Right ventricle myocardium inferior (tissue), 1 donor: ENCODE measurements at places on chromosomes 5 and 9.

DNA sequence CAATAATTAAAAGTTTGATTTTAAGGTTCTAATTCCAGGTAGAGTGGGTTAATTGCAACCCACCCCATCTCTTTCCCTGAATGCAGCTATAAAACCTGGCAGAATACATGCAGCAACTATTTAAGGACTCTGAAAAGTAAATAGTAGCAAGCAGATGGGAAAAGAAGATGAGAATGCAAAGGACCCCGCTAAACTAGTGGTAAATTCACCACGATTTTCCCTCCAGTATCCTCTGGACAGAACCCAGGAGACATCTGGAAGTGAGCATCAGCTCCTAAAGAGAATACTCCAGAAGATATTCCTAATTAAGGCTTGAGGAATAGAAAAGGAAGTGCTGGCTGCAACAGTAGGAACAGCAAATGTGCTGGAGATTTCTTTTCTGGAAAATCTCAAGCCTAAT, 170.9 kb downstream of the FRMD3 start:
- DNase-seq = no peak

- DNase-seq = no peak
Observed at GRCh38 chr5:136816327-136816726, 451.0 kb upstream of the TRPC7 start.

- no peak for DNase-seq
Observed at GRCh38 chr5:172743112-172743959, 27.7 kb downstream of the DUSP1 start.

GRCh38 chr5:142696379-142696778, 10.5 kb upstream of the FGF1 start:
- DNase-seq = peak; percentile 9

- DNase-seq = no peak
Observed at GRCh38 chr5:170511551-170512258, 7.9 kb downstream of the KCNIP1 start.

- DNase-seq = no peak
Observed at GRCh38 chr5:171771856-171772255, 13.8 kb upstream of the SMIM23 start.

DNA sequence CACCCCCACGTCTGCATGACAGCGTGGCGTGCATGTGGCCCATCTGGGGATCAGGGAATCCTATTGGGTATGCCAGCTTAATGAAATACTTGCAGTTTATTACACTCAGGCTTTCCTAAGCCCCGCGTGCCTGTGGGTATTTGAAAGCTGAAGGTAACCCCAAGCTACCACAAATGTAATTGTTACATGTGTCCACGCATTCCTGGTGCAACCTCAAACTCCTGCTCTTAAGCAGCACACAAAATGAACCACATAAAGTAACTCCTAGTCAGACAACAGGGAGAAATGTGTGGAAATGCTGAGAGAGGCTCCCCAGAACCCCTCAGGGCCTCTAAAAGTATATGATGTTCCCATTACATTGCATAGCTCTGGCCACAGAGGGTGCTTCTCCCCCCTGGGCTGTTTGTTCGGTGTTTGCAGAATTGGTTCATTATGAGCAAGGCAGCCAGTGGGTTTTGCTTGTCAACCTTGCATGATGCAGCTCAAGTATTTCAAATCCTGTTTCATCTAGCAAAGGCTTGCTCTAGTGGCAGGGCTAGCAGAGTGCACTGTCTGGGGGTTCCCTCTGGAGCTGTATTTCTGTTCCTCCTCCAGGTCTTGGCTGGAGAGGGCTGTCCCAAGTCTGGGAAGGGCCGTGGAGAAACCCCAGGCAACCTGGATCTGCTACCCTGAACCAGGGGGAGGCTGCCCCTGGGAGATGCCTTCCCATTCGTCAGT, 1.8 kb upstream of the DCANP1 start:
- no peak for DNase-seq

DNA sequence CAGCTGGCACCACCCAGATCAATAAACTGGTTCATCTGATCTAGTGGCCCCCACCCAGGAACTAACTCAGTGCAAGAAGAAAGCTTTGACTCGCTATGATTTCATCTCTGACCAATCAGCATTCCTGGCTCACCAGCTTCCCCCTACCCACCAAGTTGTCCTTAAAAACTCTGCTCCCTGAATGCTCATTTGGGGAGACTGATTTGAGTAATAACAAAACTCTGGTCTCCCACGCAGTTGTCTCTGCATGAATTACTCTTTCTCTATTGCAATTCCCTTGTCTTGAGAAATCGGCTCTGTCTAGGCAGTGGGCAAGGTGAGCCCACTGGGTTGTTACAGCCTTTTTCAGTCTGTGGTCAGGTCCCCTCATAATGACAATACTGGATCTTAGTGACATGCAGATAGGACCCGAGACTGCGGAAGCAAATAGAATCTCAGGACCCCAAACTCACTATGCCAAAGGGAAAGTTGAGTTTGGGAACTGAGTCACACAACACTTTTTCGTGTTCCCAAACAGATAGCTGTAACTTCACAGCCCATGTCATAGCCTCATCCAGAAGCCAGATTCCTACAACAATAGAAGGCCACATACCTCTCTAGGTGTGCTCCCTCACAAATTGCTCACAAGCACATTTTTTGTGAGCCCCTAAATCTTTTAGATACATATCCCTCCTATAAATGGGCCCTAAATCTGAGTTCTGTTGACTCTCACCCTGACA, 175.2 kb upstream of the RAI14 start:
- DNase-seq = no peak

DNA sequence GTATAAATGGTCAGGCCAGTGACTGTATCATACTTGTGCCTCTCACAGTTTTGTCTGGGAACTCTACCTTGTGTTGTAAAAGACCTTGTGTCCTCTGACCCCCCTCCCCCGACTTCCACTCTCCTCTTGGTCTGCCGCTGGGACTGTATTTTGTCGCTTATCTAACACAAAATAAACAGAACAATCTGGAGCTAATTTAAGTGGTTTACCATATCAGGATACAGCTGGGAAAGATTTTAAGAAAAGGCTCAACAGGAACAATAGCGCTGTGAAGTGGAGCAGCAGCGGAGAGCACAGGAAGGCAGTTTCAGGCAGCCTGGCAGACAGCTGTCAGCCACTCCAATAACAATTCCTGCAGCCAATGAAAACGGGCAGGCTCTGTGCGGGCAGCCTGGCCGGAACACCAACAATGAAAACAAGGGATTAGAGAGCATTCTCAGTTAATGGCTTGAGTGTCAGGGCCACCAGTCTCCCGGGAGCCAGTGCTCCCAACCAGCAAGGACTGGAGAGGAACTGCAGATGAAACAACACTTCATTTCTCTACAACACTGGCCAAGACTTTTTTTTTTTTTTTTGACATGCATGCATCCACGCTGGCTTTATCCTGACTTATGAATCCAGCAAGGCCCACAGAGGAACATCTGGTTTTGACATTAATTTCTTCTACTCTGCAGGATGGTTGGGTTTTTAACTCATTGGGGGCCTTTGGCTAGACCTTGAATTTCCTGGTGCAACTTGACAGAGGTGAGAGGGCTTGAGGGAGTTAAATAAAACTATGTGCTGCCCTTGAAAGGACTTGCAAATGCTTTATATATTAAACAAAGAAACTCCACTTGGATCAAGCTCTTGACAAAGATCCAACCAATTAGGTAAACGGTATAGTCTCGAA, 76.7 kb downstream of the ARSB start:
- DNase-seq = peak; percentile 73

DNA sequence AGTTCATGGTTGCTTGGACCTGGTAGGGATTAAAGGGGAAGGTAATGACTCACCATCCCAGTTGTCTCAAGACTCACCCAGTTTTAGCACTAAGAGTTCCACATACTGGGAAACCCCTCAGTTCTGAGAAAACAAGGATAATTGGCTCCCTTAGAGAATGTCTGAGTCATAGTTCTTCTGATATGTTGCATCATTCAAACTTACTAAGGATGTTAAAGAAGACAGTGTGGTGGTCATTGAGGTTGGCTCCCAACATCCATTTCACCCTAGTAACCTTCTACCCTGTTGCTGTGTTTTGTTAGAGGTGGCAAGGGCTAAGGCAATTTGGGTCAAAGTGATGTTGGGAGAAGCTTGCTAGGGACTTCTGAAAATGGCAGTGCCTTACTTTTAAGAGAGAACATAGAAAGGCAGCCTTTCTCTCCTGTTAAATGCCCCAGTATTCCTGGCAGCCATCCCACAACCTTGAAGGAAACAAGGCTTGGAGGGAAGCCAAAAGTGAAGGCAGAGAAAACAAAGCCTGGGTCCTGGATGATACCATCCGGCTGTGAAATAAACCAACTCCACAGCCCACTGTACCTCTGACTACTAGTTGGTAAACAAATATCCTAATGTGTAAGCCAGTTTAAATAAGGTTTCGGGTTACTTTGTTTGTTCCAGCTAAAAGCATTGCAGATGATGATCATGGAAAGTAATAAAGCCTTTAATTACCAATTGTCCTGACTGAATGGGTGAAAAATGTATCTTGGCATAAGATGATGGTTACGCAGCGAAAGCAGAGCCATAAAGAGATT, 80.4 kb upstream of the ADAMTSL1 start:
- no peak for DNase-seq

GRCh38 chr9:16679327-16679821, 191.1 kb downstream of the BNC2 start:
- no peak for DNase-seq

DNA sequence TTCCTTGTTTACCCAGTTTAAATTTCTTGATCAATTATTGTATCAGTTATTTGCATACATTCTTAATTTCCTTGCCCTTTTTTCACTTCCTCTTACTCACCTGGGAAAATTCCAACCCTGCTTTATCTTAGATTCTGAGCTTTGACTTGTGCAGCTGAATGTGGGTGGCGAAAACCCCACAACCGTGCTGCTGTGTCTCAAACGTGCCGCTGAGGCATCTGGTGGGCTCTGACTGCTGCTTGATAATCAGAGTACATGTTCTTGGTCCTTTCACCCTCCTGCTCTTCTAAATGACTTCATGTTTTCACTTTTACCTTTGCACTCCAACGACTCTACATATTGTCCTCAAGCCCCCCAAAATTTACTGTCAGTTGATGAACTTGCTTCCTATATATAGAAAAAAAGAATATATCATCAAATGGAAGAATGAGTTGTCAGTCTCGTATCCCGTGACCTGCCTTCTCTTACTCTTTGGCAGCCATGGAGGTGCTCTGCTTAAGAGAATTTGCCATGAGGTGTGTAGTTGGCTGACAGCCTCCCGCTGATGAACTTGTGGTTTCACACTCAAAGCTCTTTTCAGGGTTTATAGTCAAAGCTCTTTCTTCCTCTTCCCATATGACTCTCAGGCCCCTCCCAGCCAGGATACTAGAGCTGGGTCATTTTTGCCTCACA, 14.0 kb upstream of the JAK2 start:
- no peak for DNase-seq

DNA sequence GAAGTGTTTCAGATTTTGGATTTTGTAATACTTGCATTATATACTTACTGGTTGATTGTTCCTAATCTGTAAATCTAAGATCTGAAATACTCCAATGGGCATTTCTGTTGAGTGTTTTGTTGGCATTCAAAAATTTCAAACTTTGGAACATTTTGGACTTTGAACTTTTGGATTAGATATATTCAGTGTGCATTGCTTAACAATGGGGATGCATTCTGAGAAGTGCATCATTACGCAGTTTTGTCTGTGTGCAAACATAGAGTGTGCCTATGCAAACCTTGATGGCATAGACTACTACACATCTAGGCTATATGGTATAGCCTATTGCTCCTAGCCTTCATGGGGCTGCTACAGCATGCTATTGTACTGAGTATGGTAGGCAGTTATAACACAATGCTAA, 325.4 kb downstream of the KDM4C start:
- no peak for DNase-seq

GRCh38 chr5:142680605-142681259, 5.2 kb downstream of the FGF1 start:
- no peak for DNase-seq

GRCh38 chr9:79384091-79384490, 187.7 kb upstream of the TLE4 start:
- no peak for DNase-seq

GRCh38 chr5:34524123-34524522, 132.0 kb upstream of the RAI14 start:
- DNase-seq = no peak

- no peak for DNase-seq
Observed at GRCh38 chr5:43336159-43336558, 22.9 kb upstream of the HMGCS1 start.

GRCh38 chr5:136768457-136768856, 403.1 kb upstream of the TRPC7 start:
- DNase-seq = no peak

DNA sequence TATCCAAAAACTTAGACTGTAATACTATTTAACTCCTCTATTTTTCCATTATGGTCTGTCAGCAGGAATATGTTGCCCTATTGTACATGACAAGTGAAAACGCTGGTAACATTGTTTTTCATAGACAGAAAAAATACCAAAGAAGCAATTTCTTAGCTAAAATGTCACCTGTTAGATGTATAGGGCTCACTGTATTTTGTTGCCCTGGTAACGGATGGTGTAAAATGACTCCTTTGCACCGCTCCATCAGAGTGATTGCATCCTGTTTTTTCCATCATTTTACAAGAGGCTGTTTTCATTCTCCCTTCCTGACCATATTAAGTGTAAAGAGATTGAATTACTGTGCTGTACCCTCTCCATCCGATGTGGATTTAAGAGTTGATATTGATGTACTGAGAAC, 460.1 kb upstream of the TLE4 start:
- no peak for DNase-seq

- DNase-seq = no peak
Observed at GRCh38 chr5:178765753-178766300, 35.4 kb upstream of the ZNF354A start.

DNA sequence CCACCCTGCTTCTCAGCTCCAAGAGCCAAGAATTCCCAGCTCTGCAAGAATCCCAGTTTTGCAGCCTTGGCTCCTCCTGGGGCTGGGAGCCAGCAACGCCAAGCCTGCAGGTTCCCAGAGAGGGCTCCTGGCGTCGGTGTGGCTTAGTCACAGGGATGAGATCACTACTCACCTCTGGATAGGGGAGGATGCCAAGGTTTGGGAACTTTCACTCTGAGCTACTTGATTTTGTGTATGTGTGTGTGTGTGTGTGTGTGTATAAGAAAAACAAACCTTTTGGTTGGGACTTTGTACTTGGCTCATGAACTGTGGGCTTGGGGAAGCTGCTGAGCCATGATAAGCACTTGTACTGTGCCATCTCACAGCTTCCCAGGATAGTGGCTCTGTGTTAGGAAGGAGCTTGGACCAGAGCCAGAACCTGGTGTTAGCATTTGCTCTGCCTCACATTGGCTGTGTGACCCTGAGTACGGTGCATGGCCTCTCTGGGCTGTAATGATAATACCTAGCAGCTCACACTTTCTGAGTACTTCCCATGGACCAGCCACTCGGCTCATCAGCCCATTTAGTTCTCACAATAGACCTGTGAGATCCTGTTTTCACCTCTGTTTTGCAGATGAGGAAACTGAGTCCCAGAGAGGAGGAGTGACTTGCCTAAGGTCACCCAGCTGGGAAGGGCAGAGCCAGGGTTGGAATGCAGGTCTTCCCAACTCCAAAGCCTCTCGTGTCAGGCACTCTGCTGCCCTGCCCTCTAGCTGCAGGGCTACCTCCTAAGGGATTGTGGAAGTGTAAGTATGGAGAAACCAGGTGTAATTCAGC, 41.4 kb upstream of the DAB2IP start:
- no peak for DNase-seq

GRCh38 chr5:36272136-36272690, 29.5 kb downstream of the RANBP3L start:
- no peak for DNase-seq
